Urothelium cell line (cell line): ENCODE measurements at places on chromosomes 3 and 15.

- DNase-seq: no peak
Measured at GRCh38 chr3:172177803-172178316, 138.5 kb downstream of the FNDC3B start.

DNA sequence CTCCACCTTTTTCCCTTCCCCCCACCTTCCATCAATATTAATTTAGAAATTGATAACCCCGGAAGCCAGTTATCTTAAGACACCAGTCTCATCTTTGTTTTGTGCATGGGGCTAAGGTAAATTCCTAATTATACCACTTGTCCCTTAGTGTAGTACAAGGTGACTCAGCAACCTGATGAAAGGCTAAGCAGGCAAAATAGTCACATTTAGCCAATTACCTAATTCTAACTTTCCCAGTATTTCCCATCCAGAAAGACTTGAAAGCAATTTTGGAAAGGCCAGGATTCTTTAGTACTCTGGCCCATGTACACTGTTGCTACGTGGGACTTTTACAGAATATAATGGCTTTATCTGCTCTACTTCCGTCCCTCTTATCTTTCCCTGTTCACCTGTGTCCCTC, 72.6 kb downstream of the SETD5 start:
- DNase-seq: no peak

DNA sequence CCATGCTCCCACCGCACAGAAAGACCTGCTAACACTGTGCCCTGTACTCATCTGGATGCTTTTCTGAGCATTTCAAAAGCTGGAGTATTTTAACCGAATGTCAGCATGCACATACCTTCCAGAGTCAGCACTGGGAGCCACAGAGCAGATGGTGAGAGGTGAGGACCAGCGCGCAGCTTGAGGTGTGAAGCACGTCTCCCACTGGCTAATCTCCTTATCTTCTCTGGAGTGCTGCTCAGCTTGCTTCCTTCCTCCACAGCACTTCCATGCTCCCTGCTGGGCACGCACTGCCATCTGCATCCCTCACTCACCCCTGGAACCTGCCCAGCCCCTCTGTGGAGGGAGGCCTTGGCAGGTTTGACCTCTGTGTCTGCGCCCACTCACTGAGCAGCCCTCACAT, at the start of gene GNB5:
Gene GNB5 (minus strand): TSS at position 186 of the 400 bp plus-strand sequence. CDS start 6,716 bp downstream, outside the sequence.
- no peak for DNase-seq

- DNase-seq: no peak
Measured at GRCh38 chr15:80747317-80748053, 31.7 kb upstream of the CEMIP start.

DNA sequence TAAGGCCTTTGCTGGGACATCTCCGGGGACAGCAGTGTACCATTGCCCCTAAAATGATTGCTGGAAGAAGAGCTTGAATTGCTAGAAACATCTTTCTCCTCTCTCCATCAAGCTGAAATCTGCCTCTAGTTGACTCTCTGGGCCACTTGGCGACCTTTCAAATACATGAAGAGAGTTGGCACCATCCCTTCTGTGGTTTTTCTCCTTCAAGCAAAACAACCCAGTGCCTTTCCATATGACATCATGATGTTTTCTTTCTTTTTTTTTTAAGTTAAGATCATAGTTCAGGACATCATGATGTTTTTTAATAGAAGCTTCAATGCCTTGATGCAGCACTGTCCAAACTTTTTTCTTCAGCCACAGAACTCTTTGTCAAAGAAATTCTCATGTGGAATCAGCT, 144.0 kb upstream of the PTPRG start:
- peak; percentile 13 for DNase-seq

DNA sequence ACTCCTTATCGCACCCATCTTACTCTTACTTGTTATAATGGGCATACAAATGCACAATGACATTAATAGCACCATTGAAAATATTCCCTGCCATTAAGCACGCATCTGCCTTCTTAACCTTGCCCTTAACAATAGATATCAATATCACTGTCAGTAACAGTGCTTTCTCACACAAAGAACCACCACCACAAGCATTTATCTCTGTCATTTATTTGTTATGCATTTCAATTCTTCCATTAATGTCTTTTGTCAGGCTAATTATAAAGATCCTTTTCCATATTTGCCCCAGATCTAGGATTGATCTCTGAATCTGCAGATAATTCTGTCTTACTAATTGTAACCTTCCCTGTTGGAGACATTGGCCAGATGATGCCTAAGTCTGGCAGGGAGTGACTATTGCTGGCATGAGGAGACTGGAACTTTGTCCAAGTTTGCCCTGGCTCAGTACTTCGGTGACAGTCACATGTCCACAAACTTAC, 419.6 kb upstream of the TGFBR2 start:
- no peak for DNase-seq

DNA sequence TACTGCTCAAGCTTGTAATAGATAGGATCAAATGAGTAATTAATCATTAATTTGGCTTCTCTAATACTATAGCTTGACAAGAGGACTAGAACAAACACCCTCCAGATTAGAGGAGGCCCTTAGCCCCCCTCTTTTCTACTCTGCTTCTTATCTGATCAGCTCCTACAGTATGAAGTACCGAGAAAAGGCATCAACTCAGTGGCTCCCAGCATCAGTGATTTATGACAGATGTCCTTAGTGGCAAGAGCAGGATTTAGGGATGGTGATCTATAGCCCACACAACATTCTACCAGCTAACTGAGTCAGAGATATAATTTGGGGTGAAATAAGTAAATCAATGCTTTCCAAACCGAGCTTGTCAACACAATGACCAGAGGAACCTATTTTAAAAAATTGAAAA, 541.1 kb downstream of the NLGN1 start:
- DNase-seq: no peak

DNA sequence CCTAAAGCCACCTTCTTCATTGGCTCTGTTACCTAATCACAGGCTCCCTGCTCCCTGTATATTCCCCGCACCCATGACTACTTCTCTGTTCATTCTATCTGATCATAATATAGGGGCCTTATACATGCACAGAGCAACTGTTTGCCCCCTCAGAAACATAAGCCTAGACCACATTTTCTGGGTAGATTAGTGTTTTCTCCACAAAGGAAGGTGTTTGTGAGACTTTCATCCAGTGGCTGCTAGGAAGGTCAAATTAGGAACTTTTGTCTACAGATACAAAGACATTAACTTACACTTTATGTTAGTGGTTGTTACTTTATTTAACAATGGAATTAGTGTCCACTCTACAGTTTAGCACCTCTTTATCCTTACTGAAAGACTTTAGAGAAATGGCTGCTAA, 174.9 kb downstream of the GHSR start:
- DNase-seq: no peak

GRCh38 chr15:75732809-75733451, 20.3 kb upstream of the CSPG4 start:
- peak; percentile 72 for DNase-seq

DNA sequence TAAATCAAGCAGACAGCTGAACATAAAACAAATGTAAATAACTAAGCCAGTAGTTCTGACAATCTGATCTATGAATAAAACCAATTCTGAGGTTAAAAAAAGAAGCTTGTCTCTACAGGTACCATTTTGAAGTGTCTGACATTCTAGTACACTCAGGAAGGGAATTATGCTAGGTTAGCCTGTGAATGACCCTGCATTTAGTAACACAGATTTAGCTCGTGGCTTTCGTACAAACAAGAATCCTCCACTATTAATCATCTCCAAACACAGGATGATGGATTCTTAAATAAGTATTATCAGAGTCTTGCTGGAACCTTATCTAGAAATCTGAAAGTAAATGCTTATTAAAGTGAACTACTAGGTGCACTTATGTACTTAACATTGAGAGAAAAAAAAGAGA, 1120.1 kb downstream of the ROBO1 start:
- DNase-seq: no peak

DNA sequence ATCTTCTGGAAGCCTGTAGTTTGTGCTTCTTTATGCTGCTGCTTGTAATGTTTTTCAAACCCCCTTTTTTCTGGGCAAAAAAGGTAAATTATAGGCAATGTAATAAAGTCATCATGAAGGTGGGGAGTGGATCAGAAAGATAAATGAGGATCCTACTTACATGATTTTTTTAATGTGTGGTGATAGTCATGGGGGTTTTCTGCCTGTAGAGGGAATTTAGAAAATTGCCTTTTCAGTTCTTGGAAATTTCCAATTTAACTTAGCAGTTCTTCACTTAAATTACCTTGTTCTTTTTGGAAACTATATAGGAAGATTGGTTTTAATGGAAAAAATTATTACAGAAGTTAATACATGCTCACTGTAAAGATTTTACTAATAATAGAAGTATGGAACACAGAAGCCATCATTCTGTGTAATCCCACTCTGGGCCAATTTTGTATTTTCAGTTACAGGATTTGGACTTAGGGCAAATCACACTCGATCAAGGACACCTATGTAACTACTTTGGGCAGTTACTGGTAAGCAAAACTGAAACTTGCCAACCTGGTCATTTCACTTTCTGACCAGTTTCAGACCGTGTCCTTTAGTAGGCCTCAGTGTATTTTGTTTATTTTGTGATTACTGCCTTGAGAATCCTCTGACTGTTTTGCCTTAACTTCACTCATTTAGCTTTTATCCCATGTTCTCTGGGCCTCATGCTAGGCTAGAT, 10.5 kb upstream of the SCAANT1 start:
- DNase-seq: no peak

DNA sequence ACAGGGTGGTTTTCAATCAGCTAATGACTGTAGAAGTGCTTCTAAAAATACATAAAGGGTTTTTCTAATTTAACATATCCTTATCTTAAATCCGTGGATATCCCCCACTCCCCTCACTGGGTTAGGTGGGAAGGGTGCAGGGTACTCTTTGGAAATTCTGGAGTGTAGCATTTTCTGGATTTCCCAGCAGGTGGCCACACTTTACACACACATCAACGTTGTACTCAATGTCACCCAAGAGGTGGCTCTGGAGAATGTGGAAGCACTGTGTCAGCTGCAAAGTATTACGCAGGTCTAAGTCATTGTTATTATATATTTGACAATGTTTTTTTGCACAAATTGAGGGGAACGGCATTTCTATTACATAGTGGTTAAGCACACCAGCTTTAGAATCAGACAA, 168.8 kb downstream of the CHDH start:
- DNase-seq: peak; percentile 18

- DNase-seq: no peak
Measured at GRCh38 chr3:33001889-33002288, 50.4 kb downstream of the CCR4 start.

DNA sequence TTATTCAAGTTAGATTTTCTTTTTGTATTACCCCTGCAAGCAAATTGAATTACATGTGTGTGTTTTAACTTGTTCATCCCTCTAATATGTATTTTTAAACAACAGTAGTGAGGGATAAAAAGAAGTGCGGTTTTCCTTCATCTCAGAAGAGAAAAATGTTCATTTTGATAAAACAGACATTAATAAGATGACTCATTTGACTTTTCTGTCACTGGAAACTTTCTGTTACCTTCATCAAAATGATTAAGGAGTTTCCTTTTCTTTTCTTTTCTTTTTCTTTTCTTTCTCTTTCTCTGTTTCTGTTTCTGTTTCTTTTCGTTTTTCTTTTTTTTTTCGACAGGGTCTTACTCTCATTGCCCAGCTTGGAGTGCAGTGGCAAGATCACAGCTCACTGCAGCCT, 53.0 kb downstream of the ECT2 start:
- no peak for DNase-seq

DNA sequence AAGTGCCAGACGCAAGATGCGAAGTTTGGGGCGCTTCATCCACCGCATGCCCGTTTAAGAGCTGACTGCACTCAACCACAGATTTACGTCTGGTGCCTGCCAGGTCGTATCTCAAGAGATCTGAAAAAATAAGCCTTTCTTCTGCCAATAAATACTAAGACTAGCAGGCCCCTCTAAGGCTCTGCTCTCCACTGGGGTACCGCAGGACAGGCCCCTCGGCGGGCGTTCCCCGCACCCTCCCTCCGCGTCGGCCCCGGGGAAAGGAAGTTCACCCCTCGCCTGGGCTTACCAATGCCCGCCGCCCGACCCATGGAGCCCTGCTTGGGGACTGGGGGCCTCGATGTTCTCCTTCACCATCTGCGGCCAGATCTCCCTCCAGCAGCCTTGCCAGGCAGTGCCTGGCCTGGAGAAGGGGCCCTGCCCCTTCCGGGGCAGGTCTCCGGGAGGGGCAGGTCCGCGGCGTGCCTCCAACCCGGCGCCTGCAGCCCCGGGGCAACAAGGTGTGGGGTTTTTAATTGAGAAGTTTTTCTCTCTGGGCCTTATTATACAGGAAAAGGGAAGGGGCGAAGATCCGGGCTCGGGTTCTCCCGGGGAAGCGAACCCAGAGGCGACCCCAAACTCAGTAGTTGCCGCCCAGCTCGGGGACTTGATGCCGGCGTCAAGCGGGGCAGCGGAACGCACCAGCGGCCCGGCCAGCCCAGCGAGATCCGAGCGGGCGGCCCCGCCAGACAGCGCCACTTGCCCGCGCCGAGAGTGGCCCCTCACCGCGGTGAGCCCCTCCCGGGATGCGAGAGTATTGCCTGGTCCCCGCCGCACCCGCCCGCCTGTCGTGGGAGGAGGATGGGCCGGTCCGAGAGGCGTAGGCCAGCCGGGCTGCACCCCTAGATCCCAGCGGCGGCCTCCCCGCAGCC, 735 bp downstream of the GOLGA8B start:
- peak; percentile 68 for DNase-seq

DNA sequence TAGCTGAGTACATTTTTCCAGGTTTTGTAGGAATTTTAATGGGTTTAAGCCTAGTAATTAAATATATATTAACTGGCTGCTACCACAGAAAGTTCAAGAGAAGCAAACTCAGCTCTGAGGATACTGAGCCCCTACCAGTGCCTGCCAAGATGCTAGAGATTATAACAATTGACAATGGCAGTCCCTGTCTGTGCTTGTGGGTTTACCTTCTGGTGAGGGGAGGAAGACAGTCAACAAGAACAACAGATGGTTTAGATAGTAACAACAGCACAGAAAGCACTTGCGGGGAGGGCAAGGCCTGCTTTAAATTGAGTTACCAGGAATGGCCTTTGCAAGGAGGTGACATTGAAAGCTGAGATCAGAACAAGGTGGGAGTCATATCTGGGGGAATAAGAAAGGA, 56.6 kb upstream of the ARHGEF3 start:
- DNase-seq: no peak

DNA sequence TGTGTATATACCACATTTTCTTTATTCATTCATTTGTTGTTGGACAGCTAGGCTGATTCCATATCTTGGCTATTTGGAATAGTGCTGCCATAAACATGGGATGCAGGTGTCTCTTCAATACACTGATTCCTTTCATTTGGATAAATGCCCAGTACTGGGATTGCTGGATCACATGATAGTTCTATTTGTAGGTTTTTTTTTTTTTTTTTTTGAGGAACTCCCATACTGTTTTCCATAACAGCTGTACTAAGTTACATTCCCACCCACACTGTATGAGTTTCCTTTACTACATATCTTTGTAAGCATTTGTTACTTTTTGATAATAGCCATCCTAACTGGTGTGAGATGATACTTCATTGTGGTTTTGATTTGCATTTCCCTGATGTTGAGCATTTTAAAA, 437.7 kb downstream of the DIPK2A start:
- no peak for DNase-seq

GRCh38 chr3:36688815-36689214, 75.5 kb downstream of the DCLK3 start:
- DNase-seq: no peak

- DNase-seq: no peak
Measured at GRCh38 chr3:150243466-150243865, 164.6 kb upstream of the TSC22D2 start.
